ENCODE measurements at places on chromosomes 16 and 17.

DNA sequence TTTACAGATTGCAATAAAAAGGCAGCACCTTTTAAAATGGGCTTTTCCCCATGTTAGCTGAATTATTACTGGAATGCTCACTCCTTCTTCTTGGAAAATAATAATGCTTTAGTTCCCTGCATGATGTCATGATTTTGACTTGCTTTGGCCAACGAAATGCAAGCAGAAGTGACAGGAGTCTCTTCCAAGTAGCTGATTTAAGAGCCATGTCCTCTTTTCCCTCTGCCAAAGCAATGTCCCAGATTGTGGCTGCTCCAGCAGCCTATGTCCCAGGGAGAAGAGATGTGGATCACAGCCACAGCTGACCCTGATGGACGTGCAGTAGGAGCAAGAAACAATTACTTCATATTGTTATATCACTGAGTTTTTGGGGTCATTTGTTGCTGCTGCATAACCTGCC lies 246.6 kb downstream of the HAPSTR1 start:
- no peaks in the 10 kb centered on the region for H3K36me3 ChIP-seq
- H3K4me1 ChIP-seq = no peaks in the 10 kb centered on the region
- H3K27me3 ChIP-seq = peaks cover 3% of the 10 kb centered on the region
- no peak overlapping the region for H3K27ac ChIP-seq
- H3K4me3 ChIP-seq = no peak overlapping the region

DNA sequence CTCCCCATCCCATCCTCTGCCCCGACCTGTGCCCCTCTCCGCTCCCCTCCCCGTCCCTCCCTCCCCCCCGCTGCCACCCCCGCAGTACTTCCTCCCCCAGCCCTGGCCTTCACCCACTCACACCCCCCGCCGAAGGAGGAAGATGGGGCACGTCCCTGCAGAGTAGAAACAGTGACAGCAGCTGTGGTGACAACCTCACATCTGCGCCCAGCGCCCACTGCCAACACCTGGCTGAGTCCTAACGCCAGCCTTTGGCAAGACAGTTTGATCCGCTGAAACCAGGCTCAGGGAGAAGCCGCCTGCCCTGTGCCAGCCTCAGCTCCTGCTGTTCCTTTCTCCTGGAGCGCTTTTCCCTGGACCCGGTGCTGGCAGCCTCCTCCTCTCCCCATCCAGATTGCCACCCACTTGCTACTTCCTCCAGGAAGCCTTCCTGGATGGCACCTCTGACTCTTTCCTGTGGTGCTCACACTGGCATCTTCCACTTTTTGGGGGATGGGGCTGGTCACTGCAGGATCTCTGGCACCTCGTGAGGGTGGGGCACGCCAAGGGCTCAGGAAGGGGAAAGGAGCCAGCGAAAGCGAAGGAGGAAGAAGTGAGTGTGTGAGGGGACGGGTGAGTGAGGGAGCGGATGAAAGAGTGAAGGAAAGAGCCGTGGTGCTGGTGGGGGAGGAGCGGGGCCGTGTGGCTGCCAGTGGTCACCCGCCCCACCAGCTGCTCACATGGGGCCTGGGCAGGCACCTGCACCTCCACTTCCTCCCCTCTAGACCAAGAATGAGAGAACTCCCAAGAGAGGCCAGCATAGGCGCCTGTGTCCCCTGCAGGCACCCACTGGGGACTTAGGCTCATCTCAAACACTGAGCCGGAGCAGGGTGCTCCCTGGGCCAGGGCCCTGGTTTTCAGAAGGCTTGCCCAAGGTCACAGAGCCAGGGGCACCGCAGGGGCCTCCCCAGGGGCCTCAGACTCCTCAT lies 27.0 kb downstream of the ZFPM1 start:
- H3K4me1 ChIP-seq = peaks cover 41% of the 10 kb centered on the region
- peak; percentile 53 for DNase-seq
- no peak overlapping the region for H3K27ac ChIP-seq
- H3K36me3 ChIP-seq = no peaks in the 10 kb centered on the region
- H3K27me3 ChIP-seq = no peaks in the 10 kb centered on the region
- no peak overlapping the region for H3K4me3 ChIP-seq

GRCh38 chr17:17492085-17492484 lies 4.1 kb downstream of the RASD1 start:
- H3K4me1 ChIP-seq = peaks cover 10% of the 10 kb centered on the region
- H3K27me3 ChIP-seq = peaks cover 12% of the 10 kb centered on the region
- H3K27ac ChIP-seq = no peak overlapping the region
- peaks cover 14% of the 10 kb centered on the region for H3K36me3 ChIP-seq

DNA sequence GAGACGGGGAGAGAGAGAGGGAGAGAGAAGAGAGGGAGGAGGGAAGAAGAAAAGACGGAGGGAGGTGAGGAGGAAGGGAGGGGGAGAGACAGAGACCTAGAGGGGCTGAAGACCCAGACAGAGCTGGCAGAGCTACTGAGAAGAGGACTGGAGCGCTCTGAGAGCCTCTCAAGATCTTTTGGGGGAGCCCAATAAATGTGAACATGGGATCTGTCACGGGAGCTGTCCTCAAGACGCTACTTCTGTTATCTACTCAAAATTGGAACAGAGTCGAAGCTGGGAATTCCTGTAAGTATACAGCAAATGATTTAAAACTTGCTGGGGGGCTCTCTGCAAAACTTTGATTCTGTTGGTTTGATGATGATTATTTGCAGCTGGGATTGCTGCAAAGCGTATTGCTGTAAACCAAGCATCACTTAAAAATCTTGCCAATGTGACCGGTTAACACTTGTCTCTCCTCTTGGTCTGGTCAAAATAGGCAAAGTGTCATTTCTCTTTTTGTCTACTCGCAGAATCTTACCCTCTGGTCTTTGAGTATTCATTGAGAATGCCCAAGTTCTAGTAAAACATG lies 344 bp downstream of the CNTNAP4 start:
- no peaks in the 10 kb centered on the region for H3K4me1 ChIP-seq
- no peak overlapping the region for H3K27ac ChIP-seq
- no peaks in the 10 kb centered on the region for H3K27me3 ChIP-seq
- no peaks in the 10 kb centered on the region for H3K36me3 ChIP-seq

All from activated naive CD4-positive, alpha-beta T cell treated with anti-CD3 and anti-CD28 coated beads for 36 hours (primary cell).